ENCODE measurements at places on chromosomes 4 and X. TPM values are rescaled to one million over a fixed set of nuclear protein-coding genes. Genes with fewer than 3 reads are reported as not detected.

GRCh38 chr4:75172551-75172950 lies 239.6 kb downstream of the PARM1 start:
- no peaks in the 10 kb centered on the region for H3K27me3 ChIP-seq
- no peak overlapping the region for H3K4me3 ChIP-seq
- no peak overlapping the region for H3K27ac ChIP-seq
- DNase-seq: no peak
- H3K36me3 ChIP-seq: no peaks in the 10 kb centered on the region

DNA sequence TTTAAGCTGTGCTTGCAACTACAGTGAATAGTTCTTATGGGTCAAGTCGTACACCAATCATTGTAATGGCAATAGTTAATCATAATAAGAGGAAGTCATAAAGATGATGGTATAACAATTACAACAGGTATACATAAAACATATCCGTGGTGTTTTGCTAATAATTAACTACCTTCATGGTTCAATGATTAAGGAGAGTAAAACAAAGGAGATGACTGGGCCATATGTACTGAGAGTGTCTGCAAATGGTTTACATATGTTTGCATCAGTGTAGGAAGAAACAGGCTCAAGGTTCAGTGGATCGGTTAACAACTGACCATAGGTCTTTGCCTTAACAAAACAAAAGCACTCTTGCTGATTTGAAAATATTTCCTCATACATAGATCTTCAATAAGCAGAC lies 253.0 kb downstream of the COX7B2 start:
- H3K27ac ChIP-seq: no peak overlapping the region
- H3K4me1 ChIP-seq: no peaks in the 10 kb centered on the region
- no peak overlapping the region for H3K4me3 ChIP-seq
- no peak for DNase-seq
- no peaks in the 10 kb centered on the region for H3K36me3 ChIP-seq

BOD1L1 gene
- 48.9 TPM for total RNA-seq

IGFBP7 gene
- total RNA-seq: 0.91 TPM

DNA sequence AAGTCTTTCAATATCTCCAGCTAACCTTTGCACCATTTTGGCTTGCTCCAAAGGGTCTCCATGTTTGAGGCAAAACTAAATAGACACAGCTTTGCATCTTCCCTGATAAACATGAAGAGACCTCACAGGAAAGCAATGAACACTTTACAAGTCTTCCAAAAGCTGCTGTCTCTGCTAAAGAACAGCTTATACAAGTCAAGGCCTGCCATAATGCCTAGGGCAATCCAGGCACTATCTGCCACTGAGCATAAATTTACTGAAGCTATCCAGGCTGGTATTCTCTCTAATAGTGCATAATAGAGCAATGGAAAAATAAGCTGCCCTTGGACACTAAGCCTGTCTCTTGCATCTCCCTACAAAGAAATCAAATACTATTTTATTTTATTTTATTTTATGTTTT lies 60.1 kb upstream of the S100G start:
- H3K36me3 ChIP-seq: no peaks in the 10 kb centered on the region
- no peak overlapping the region for H3K27ac ChIP-seq
- H3K4me1 ChIP-seq: no peaks in the 10 kb centered on the region
- no peak overlapping the region for H3K4me3 ChIP-seq
- no peak for DNase-seq

DNA sequence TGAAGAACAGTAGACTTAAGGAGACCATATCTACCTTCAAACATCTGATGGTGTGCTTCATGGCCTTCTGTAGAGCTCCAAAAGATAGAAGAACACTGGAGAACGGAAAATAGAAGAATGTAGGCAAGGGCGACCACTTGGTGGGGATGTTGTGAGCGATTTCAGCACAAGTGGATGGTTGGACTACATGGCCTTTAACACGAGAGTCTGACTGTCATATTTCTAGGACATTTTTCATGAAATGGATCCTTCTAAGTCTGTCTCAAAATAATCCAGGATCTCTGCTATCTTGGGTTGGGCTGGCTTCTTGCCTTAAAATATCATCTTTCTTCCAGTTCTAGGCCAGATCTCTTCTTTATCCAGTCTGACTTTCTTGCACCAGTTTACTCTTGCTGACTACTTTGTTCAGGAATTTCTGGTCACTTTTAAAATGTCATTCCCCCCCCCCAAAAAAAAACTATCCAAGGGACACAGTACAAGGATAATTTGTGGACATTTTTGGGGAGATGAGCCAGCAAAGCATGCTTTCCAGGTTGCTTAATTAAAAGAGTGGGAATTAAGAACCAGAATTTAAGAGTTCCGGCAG lies 1.2 kb upstream of the MID1IP1 start:
- DNase-seq: peak; percentile 38
- no peak overlapping the region for H3K27ac ChIP-seq
- H3K4me3 ChIP-seq: no peak overlapping the region
- H3K27me3 ChIP-seq: peaks cover 2% of the 10 kb centered on the region
- peaks cover 3% of the 10 kb centered on the region for H3K4me1 ChIP-seq
- H3K36me3 ChIP-seq: no peaks in the 10 kb centered on the region

All from CD4-positive, CD25-positive, alpha-beta regulatory T cell (primary cell).